ENCODE measurements at places on chromosomes 11 and 22.
A peak's percentile ranks its signal among the peaks of the same experiment; 100 is the strongest.

DNA sequence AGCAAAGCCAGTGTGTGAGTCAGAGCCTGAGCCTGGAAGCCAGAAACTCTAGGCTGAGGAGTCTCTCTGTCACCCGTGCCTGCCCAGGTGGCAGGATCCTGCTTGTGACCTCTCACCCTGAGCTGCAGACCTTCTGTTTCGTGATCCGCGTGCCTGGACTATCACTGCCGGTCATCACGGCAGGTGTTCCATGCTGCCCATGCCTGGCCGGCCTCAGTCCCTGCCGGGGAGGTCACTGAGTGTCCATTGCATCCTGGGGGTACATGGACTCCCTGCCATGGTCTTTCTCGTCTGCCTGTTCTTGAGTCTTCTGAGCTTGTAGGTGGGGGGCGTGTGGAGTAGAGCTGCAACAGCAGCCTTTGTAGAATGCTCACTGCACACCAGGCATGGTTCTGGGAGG, 1032.4 kb downstream of the TBC1D22A start:
- DNase-seq: no peak

GRCh38 chr11:79493555-79494171, 52.8 kb upstream of the TENM4 start:
- peak; percentile 19 for DNase-seq

DNA sequence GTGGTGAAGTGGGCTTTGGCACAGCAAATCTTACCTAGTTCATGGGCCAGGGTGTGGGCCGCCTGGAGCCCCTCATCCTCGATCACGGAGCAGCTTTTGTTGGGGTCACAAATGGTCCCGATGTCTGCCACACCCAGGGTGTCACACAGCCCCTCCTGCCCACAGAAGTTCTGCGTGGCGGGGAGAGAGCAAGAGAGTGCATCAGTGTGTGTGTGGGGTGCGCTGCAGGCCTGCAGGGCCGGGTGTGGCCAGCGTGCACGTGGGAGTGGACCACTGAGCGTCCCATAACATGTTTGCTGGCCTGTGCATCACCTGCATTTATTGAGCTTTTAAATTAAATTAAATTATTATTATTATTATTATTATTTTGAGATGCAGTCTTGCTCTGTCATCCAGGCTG, 11.5 kb downstream of the ADAMTS8 start:
- no peak for DNase-seq

DNA sequence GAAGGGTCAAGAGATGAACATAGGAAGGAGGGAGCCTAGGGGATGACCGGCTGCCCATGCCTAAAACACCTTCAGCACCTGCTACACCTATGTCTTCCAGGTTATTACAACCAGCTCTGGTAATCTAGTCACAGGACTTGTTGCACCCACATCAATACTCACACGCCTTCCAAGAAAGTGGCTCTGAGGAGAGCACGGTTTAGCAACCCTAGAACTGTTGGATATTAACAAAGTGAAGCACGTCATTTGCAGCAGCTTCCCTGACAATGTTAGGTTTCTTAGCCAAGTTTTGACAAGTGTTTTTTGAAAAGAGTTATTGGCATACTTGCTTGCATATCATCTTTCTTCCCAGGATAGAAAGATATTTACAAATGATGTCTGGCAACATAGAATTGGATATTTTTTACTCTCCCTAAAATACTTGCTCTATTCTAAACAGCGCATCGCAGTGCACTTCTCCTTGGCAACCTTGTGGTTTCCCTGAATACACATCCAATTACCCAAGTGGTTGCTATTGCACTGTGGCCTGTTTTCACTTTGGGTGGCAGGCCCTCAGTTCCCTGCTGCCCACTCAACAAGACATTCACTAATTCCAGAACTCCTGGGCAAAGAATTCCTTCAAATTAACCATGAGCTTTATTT, 94.3 kb upstream of the ARHGAP42 start:
- DNase-seq: no peak

GRCh38 chr11:60128376-60128775, 39.9 kb downstream of the MS4A2 start:
- no peak for DNase-seq

- no peak for DNase-seq
Observed at GRCh38 chr11:19389787-19390303, 149.1 kb upstream of the E2F8 start.

DNA sequence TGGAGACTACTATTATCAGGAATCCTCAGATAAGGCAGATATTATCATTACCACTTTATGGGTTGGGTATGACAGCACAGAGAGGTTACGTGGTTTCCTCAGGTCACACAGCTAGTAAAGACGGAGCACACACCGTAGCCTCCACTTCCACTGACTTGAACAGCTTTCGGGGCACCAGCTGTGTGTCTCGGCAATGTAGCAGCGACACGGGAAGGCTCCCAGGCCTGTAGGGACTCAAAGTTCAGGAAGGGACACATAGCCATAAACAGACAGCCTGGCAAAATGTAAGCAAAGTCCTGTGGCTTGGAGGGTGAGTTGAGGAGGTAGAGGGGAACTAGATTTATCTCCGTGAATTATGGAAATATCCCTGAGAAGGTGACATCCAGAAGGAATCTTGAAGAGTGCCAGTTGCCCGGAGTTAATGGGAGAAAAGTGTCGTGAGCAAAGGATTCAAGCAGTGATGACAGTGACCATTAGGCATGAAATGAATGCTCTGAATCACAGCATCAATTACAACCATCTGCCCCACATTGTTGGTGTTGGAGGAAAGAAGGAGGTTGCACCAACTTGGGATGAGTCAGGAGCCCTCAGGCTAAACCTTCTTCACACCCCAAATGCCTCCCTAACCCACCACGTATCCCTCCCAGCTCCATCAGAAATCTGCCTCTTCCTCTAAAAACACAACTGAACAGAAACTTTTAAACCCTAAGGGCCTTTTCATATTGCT, 106.7 kb upstream of the ASPHD2 start:
- peak; percentile 8 for DNase-seq

Measured in HCT116 (cell line).